ENCODE measurements at places on chromosomes 3 and 15.

- DNase-seq: no peak
These were observed 576.2 kb upstream of the KCNMB2 start for GRCh38 chr3:177960014-177960413.

GRCh38 chr3:15051531-15051930 is 13.6 kb downstream of the MRPS25 start:
- peak; percentile 2 for DNase-seq

GRCh38 chr15:48393645-48394506 is 62.6 kb downstream of the DUT start:
- DNase-seq: peak; percentile 37

GRCh38 chr3:126112531-126113237 is 28.8 kb upstream of the SLC41A3 start:
- no peak for DNase-seq

DNA sequence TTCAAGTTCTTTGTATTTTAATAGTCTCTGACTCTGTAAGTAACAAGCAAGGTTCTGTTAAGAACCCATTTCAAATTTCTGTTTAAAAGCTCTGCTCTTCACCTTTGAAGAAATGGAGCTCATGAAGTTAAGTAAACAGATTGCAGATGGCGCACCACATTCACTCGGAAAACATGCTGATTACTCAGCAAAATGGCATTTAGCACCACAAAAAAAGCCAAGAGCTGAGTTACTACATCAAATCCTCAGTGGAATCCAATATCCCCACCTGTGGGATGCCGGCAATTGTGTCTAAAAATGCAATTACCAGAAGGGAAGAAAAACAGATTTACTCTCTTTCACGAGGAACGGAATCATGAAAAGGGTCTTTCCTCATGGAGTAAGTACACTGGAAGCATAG is 758.0 kb downstream of the NTRK3 start:
- DNase-seq: no peak

- DNase-seq: no peak
These were observed 43.3 kb downstream of the MUC4 start for GRCh38 chr3:195768414-195768813.

- DNase-seq: no peak
These were observed 36.9 kb upstream of the SFMBT1 start for GRCh38 chr3:53082736-53083135.

GRCh38 chr3:177574222-177574856 is 377.1 kb upstream of the TBL1XR1 start:
- DNase-seq: no peak

DNA sequence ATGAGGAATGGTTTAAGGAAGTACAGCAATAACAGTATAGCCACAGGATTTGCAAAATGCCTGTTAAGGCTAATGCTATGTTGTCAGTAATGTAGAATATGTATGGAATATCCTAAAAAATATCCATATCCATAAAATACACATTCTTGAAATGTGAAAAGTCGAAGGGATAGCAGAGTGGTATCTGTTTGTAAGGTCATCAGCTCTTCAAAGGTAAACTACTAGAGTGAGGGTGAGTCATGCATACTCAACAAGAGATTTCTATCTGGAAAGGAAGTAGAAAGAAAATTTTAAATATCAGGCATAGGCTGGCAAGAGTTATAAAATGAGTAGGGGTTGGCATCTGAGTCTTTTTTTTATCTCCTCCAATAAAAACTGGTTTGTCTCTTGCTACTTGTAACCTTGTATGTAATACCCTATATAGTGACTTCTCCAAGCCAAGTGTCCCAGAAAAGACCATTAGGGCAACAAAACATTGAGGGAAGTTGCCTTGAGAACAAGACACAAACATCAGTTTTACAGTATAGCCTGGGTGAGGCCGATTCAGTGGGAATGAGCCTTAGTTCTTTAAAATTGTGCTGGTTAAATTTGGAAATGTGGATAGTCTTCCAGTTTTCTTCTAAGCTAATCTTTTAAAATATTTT is 103.1 kb downstream of the SPATA16 start:
- DNase-seq: no peak

GRCh38 chr15:75192307-75192706 is 9.4 kb upstream of the C15orf39 start:
- no peak for DNase-seq

Data from COR-L47 (cell line).